ENCODE measurements at places on chromosomes 2 and 18.

DNA sequence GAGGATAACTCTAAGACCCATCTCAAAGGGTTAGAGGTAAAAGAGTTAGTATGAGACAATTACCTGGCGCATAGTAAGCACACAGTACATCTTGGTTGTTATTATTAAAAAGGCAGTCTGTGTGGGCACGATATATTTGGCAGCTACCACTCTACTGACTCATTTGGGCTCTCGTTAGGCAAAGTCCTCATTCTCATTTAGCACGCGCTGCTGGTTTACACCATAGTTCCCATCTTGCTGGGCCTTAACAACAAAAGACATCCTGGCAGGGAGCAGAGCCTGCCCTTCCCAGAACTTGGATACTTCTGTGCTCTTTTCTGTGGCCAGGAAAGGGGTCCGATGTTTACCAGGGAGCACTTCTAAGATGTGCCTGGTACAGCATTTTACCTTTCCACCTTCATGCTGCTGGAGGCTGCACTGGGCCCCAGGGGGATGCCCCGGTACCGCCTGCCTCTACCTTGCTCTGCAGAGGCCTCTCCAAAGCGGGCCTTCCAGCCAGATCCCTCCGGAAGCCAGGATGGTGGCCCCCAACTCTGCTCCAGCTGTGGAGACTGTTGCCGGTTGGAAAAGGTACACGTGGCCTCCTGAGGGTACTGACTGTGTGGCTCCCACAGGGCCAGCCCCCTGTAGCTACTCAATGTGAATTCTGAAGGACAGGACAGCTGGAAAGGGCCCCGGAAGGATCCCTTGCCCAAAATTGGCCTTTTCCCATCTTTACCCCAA is 15.0 kb downstream of the GLI2 start:
- no peak for ATAC-seq

DNA sequence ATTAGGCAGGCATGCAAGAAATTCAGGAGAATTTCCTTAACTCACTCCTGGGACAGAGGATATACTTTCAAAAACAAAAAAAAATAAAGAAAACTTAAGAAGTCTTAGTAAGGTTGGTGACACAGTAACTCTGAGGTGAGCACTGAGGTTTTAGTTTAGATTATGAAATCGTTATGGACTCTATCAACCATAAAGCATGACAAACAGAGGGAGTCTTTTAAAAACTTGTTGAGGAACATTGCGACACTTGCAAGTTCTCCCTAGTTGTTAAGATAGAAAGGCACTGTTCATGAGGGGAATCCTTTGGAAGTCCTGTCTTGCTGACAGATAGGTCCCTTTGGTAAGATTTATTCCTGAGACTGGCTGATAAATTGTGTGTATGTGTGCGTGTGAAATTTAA is 194.3 kb upstream of the ERBB4 start:
- no peak for ATAC-seq

- no peak for ATAC-seq
Measured at GRCh38 chr2:41431756-41432155, 616.1 kb upstream of the PKDCC start.

DNA sequence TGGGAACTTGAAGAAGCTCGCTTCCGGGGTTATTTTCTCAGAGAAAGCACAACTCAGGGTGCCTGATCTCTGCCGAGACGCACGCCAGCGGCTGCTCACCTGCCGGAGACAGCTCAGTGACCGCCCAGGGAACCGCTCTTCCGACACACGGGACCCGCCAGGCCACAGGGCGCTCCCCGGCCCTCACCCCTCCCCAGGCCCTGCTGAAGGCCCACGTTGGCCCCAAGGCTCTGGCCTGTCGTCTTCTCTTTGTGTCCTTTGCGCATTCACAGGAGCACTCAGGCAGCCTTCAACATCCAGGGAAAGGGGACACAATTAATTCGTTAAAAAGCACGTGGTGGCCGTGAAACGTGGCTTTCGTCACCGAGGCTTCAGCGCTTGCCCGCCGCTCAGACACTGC is 276.3 kb upstream of the SALL3 start:
- ATAC-seq: no peak

- no peak for ATAC-seq
Measured at GRCh38 chr2:206452242-206452641, 8.9 kb downstream of the ADAM23 start.

DNA sequence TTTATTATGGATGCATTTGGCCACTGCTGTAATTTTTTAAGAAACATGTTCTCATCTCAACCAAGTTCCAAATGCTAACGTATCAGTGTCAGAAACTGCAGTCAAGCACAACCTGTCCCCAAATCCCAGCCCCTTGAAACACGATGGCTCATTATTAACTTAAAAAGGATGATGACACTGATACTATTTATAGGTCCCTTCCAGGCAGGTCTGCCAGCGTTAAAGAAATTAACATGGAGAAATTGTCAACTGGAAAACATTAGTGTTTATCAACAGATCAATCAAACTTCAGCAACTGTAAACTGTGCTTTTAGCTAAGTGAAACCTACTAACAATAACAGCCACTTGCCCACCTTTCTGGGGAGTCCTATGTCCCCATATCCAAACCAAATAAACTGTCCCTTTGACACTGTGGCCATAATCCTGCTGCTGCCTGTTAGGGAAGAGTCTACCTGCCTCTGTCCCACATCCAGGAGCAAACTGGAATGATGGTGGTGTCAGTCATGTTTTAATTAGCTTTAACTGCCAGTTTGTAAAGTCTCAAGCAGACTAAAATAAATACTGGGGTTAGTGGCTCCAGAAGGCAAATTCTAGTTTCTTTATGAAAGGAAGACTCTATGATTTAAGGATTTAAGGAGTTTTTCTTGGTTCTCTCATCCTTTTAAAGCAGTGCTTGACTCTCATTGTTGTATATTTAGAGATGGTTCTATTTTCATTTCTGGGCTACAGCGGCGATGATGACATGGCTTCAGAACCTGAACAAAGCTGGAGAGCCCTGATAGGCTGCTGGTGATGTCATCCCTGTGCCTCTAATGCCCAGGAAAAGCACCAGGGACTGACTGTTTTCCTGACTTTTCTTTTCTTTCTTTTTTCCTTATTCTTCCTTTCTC is 583.6 kb upstream of the PIK3C3 start:
- ATAC-seq: peak; percentile 64

DNA sequence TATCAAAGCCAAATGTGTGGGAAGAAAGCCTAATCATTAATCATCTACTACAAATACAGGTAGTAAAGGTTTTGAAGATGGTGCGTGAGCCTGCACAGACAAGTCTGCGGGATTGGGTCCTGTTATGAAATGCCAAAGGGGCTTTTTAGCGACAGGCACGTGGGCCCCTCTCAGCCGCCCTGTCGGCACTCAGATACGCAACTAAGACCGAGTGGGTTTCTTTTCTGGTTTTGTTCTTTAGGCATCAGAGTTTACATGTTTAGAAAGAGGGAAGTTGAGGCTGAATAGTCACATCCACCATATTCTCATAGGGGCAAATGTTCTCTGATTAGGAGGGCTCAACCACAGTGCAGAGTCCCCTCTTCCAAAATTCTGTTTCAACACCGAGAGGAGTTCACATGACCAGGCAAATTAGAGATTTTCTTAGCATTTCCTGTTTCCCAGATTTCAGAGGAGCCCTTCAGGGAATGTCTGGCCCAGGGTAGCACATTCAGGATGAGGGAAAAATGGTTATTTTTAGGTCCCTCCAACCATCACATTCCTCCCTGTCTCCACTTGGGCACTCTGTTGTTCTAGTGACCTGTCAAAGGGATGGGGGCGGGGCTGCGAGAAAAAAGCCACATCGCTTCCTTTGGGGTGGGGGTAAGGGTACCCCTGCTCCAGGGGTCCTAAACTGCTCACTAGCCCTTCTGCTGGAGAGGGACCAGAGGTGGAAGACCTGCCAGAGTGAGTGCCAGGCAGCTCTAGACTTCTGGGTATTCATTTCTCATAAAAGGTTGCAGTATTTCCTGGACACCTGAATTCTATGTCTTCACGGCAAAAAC is 159.2 kb downstream of the BCL2 start:
- no peak for ATAC-seq

DNA sequence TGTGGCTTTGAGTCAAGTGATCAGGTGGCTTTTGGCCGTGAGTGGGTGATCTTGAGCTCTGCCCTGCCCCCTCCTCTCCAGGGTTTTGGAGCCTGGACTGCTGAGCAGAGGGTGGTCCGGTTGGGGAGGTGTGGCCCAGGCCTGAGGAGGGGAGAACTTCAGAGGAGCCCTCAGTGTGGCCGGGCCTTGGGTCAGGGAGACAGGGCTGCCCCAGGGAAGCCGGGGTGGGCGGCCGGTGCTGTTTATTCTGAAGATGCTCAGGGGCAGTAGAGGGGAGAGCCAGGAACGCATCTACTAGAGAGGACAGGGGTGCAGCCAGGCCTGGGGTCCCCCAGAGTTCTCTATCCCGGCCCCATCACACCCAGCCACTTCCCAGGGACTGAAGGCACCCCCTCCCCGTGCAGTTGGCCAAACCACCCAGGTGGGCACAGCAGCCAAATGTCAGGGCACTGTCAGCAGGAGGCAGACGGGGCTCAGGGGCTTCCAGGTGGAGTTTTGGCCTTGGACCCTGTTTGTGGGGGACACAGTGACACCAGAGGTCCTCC is 963 bp downstream of the ERFE start:
- ATAC-seq: no peak

- no peak for ATAC-seq
Measured at GRCh38 chr2:44550561-44550960, 188.8 kb downstream of the CAMKMT start.

DNA sequence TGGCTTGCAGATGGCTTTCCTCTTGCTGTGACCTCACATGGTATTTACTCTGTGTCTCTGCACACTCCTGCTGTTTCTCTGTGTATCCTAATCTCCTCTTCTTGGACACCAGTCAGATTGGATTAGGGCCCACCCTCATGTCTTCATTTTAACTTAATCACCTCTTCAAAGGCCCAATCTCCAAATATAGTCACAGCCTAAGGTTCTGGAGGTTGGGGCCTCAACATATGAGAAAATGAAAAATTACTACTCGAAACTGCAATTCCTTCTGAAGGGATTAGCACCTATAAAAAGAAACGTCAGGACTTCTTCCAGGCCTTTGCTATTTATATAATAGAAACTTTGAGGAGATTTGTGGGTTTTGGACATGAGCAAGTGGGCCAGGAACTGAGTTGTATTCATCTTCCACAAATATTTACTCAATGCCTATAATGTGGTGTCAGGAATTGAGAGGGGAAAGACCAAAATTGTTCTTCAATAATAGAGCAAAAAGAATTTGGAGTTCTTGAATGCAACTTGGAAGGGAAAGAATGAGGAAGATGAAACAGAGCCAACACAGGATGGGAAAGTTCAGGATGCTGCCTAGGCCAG is 270.0 kb upstream of the FN1 start:
- no peak for ATAC-seq

- ATAC-seq: peak; percentile 60
Measured at GRCh38 chr2:44572196-44572900, 210.6 kb downstream of the CAMKMT start.

DNA sequence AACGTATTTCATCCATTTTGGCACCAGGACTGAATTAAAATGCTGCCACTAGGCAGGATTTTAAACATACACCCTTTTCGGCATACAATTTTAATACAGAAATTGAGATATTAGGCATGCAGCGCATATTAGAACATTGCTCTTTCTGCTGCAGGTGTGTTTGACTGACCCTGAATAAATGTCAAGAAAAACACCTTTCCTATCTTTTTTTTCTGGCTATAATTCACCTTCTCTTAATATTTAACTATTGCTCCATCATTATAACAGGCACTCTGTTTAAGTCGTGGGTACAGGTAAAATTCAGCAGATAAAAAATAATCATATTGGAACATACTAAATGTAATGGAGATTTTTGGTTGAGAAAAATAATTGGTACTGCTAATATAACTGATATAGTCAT is 905.9 kb downstream of the NRXN1 start:
- ATAC-seq: no peak

DNA sequence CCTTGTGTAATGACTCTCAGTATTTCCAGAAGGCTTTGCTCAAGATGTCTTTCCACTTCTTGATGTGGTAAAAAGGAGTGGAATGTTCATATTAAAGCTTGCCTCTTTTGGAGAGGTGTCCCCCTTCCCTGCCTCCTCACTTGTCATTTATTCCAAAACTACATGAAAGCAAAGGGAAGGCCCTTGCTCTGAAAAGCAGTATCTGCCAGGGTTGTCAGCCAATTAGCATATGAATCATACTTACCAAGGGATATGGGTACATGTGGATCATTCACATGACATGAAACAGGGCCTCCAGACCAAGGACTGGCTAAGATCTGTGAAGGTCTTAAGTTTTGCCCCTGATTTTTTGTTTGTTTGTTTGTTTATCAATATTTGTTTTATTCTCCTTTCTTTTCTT is 31.3 kb downstream of the ANXA4 start:
- peak; percentile 66 for ATAC-seq

GRCh38 chr2:74009577-74009976 is 24.9 kb downstream of the TET3 start:
- ATAC-seq: no peak

GRCh38 chr2:45782986-45783385 is 131.5 kb downstream of the PRKCE start:
- ATAC-seq: no peak

- no peak for ATAC-seq
Measured at GRCh38 chr2:134138115-134138514, 115.8 kb upstream of the MGAT5 start.

DNA sequence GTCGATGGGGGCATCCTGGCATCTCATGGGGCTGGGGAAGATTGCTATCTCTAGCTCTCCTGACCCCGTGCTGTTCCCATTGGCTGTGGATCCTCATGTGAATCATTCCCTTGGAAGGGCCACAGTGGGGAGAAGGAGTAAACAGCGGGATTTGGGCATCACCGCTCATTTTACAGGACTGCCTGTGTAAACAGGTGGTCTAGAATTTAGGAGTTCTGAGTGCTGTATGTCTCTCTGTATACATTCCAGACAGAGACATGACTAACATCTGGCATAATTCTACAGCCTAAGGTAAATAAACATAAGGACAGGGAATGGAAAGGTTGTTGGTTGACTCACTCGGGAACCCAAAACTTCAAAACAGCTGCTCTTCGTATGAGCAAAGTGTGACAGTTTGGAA is 92.7 kb downstream of the COPS8 start:
- ATAC-seq: no peak

DNA sequence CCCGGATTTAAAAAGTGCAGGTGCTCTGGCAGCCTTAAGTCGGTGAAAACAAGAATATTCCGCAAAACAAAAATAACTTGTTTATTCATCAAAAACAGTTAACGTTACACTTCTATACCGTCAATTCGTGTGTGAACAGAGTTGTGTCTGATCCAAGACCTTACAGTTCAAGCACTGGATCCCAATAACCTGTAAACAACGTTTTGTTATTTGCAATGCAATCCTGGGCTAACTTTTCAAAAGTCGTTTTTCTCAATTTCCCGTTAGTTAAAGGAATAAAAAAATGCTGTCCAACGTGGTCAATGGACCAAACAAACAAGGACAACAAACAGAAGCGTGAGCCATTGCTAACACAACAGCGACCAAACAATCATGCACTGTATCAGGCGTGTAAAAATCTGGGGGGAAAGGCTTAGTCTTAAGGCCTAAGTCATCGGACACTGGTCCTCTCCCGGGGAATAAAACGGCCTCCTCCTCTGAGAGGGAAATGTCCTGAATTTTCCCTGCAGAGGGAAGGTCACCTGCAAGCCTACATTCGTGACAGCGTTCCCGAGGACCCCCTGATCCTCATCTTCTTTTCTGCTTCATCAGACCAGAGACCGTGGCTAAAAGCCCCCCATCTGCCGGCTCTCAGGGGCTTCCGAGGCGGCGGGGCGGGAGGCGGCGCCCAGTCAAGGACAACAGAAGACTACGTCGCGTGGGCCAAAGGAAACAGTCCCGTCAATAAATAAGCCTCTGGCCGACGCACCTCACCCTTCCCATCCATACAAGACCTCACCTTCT is 490 bp downstream of the NDUFS1 start:
- ATAC-seq: peak; percentile 41
